ENCODE measurements at places on chromosomes 16 and 17. TPM values are rescaled to one million over a fixed set of nuclear protein-coding genes. Genes with fewer than 3 reads are reported as not detected.

Gene C16orf86
- 2.2 TPM for total RNA-seq

DNA sequence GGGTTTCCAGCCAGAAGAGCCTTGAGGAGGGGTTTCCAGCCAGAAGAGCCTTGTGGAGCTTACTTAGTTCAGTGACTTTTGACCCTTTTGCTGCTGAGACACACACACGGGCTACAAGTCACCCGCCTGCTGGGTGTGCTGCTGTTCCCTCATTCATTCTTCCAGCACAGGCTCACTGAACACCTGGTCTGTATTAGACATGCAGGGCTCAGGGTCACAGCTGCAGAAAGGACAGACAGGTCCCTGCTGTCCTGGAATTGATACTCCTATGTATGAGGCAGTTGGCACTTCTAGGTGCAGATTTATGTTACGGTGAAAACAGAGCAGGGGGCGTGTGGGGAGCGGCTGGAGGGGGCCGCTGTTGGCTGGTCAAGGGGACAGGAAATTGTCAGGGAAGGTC, 6.8 kb downstream of the CACNG4 start:
- DNase-seq: no peak

DNA sequence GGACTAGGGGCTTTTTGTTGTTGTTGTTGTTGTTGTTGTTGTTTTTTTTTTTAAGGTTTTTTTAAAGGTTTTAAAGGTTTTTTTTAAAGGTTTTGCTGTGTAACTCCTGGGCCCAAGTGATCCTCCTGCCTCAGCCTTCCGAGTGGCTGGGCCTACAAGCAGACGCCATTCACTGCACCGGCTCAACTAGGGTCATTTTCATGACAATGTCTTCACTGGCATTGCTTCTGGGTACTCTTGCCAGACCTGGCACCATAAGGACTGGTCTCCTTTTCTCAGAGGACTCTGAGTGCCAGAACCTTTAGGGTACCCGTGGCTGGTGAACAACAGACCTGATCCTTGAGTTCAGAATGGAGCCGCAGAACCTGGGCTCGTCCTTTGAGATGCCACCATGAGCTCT, 20.4 kb downstream of the POLR3E start:
- DNase-seq: no peak

GRCh38 chr17:76704805-76705204, 6.0 kb downstream of the MXRA7 start:
- no peak for DNase-seq

DNA sequence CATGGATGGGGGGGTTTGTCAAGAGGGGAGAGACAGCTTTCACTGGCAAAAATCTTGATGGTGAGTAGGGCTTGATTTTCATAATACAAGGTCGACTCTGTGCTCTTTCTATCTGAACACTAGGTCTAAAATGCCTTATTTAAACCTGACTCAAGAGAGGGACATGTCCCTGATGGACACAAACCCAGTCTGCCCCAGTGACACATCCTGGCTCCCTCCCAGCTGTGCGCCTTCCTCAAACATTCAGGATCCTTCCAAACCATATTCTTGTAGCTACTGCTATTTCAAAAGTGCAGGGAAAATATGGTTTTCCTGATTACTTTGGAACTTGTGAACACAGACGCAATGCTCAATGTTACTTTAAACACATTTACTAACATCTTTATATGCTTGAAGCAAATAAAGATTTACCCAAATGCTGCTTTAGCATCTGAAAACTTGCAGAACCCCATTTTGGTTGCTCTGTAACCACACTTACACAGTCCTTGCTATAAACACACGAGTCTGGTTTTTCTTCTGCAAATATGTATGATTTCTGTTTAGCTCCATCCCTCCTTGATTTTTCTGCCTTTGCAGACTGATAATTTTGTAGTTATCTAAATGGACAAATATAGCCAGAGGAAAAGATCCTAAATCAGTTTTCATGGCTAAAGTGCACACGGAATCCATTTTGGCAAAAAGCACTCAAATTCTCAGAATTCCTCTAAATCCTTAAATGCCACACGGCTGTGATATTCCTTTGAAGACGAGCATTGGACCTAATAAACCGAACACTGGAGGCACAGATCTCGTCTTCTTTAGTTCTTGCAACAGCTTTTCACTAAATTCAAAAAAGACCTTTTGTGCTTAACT, 499.9 kb upstream of the ZFHX3 start:
- no peak for DNase-seq

- peak; percentile 79 for DNase-seq
Measured at GRCh38 chr17:82297280-82297713, 20.1 kb downstream of the CD7 start.

Data from left ventricle myocardium superior (tissue), 1 donor.